ENCODE measurements at places on chromosomes 16 and 17.

DNA sequence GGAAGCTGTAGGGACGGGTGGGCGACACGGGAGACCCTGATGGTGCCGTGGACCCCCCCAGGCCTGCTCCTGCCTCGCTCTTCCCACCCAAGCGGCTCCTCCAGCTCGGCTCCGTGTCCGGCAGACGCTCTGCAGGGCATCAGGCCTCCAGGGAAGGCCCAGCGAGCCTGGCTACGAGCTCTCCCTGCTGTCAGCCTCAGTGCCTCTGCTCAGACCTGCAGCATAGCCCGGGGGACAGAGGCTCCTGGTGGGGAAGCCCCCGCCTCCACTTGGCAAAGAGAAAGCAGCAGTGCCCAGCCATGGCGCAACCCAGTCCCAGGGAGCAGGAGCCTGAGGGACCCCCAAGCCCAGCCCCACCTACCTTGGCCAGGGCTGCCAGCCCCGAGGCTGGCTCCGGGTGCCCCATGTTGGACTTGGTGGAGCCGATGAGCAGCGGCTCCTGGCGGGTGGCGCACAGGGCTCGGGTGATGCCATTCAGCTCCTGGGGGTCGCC, 5.9 kb downstream of the FASN start:
- no peak for DNase-seq

- DNase-seq, result no peak
Observed at GRCh38 chr17:37083456-37083855, 134.7 kb downstream of the AATF start.

DNA sequence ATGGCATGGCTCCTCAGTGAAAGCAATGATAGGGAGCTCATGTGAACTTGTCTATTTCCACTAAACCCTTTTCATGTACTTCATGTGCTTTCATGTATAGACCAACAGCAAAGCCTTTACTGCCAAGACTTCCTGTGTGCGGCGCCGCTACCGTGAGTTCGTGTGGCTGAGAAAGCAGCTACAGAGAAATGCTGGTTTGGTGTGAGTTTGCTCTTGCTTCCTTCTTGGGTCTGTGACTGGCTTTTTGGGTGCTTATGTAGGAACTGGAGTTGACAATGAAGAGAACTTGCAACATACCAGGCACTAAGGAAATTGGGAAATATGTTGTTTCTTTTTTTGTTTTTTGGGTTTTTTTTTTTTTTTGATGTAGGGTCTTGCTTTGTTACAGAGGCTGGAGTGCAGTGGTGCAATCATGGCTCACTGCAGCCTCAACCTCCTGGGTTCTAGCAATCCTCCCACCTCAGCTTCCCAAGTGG, 5.7 kb downstream of the SNX11 start:
- no peak for DNase-seq

DNA sequence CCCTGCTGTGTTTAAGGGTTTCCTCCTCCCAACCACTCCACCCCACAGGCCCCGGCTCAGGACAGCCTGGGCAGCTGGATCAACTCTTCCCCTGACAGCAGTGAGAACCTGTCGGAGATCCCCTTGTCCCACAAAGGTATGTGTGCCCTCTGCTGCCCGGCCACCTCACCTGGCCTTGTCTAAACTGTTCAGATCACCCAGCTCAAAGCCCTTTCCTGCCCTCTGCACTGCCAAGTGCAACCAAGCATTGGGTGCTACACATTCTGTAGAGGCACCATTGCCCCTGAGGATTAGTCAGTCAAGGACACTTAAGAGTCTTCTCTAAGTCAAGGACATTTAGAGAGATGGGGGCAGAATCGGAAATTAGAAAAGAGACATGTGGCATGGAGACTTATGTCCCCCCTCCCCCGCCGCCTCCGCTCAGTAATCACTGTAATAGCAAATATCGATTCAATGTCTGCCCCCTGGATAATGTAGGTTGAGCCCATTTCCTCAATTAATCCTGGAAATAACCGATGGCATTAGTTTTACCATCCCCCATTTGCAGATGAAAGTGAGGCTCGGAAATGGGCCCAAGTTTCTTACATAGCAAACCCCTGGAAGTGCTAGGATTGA, 8.1 kb downstream of the BTBD17 start:
- no peak for DNase-seq
